Activated T-helper 9 cell treated with anti-CD3 and anti-CD28 coated beads, Interleukin-2, amount 50 U/mL, for 16 hours (primary cell): ENCODE measurements at places on chromosomes 6 and 20.

- no peak for DNase-seq
Observed at GRCh38 chr6:131353106-131353505, 217.8 kb downstream of the AKAP7 start.

DNA sequence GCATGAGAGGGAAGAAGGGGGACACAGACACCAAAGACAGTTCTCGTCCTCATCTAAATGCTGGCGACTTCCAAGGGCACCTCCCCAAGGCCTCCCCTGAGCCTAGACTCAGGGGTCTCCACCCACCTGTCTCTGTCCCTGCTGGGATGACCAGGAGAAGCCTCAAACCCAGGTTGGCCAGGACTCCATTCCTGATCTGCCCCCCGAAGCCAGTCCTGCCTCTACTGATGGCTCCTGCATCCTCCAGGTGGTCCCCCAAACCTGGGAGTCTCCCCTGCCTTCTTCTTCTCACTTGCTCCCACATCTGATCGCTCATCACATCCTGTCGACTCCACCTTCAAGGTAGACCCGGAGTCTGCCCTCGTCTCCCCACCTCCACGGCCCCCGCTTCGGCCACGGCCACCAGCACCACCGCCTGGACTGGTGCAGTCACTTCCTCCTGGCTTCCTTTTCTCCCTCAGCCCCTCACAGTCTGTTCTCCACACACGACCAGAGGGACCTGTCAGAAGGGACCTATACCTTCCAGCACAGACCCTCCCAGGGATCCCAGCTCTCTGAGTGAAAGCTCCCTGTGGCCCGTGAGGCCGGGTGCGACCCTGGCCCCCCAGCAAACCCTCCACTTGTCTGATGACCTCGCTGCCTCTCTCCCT lies 92.1 kb downstream of the CEBPB start:
- DNase-seq, result no peak

DNA sequence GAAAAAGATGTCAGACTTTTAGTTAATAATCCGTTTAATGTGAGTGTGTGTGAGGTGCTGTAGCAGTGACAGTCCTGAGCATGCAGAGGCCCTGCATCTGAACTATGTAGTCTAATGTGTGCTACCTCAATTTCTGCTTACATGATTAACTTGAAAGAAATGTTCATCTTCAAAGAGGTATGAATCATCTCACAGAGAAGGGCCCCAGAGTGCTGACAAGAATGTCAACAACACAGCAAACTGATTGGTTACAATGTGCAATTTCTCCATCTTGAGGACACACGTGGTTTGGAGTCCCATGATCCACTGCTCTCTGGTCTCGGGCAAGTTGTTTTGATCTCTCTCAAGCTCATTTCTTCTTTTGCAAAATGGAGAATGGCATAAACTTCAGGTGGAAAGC lies 61.7 kb upstream of the EMILIN3 start:
- no peak for DNase-seq

DNA sequence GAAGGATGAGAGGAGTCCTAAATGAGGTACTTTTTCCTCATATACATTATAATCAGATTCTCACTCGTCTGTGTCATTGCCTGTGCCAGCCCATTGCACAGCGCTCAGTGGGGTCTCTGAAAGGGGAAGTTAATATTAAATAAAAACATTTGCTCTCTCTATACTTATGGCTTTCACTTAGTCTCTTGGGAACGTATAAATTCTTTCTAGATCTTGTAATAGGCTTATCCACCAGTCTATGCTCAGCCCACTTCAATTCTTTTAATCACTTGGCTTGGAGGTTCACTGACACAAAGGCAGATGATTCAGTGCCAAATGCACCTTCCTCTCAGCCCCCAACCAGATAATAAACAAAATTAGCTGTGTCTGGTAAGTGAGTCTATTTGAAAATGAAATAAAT lies 164.3 kb upstream of the OGFRL1 start:
- DNase-seq, result no peak

GRCh38 chr6:75416443-75416842 lies 77.2 kb downstream of the FILIP1 start:
- DNase-seq, result no peak

- no peak for DNase-seq
Observed at GRCh38 chr20:32231245-32231644, 23.6 kb downstream of the POFUT1 start.
